Fibroblast of the conjunctiva (primary cell): ENCODE measurements at places on chromosomes 16 and 17.

DNA sequence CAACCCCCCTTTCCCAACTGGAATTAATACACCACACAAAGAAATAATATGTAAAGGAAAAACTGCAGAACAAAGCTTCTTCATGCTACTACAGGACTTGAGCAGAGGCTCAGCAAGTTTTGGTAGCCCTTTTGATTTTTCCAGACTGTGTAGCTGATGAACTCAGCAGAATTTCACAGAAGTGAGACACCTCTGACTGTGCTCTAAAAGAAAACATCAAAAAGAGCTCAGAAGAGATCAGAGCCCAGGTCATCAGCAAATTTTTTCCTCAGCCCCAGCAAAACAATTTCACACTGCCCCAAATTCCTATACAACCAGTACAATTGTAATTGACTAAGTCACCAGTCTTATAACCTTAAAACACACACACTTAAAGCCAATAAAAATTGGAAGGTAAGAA is 38.0 kb downstream of the TTC19 start:
- DNase-seq: no peak

DNA sequence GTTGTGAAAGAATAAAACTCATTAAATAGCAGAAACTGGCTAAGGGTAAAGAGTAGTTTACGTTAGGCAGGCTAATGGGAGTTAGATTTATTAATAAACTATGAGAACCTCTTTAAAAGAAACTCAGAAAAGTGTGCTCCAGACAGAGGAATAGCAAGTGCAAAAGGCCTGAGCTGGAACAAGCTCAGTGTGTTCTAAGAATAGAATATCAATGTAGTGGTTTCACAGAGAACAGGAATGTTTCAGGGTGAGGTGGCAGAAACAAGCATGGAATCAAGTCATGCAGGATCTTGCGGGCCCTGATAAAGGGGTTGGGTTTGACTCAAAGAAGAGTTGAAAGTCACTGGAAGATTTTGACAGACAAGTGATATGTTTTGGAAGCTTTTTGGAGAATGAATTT is 164.0 kb upstream of the HS3ST3A1 start:
- no peak for DNase-seq

DNA sequence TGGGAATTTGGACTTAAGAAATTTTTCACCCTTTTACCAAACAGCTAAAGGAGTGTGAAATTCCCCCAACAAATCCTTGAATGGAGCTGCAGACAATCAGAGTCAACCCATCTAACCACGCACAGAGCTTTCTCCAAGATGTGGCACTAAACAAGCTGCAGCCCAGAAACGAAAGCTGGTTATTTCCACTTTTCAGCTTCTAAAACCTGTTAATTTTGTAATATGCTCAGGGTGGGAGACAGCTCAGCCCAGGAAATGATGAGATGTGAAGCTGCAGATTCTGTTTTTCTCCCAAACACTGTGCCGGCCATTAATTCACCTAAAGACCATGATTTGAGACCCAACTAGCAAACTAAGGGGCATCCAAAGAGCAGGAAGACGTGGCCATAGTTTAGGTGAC is 33.2 kb upstream of the ABR start:
- DNase-seq: no peak

GRCh38 chr16:69405326-69405725 is 19.1 kb upstream of the CYB5B start:
- no peak for DNase-seq

DNA sequence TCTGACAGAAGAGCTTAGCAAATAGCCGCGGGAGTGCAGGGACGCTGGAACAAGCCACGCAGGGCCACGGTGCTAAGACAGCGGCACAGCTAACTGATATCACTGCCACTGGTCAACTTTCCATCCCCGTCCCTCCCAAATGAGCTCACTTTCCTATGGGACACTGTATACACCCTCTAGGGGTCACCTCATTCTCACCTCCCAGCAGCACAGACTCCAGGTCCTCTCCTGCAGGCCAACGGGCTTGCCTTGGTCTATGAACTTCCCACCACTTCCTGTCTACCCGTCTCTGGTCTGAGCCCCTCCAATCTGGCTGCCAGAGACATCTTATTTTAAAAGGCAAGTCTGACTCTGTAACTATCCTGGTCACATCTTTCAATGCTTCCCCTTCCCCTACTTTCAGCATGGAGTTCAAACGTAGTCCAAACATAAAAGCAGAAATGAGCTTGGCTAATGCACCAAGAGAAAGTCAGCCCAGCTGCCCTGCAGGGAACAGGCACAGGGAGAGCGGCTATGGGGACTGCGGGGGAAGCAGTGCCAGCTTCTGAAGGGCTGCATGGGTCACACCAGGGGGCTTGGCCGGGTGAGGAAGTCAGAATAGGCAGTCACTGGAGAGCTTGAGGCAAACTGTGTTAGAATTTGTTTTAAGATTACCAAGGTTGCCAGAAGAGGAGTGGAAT is 26.3 kb upstream of the SLC38A8 start:
- DNase-seq: no peak

DNA sequence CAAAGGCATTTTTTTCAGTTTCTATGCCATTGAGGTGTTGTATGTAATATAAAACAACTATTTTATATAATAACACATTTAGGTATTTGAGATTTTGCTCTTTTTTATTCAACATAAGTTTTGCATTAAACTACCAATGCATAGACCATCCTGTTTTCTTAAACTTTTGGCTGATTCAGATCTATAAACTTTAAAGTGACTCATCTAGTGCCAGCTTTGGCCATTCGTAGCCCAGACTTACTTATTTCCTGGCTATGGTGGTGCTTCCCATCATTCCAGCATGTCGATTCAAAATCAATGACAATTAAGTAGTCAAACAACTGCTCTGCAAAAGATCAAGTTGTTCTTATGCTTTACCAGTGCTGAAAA is 3.1 kb downstream of the ERI2 start:
- DNase-seq: no peak

- no peak for DNase-seq
These were observed 1.5 kb upstream of the SUMO2 start for GRCh38 chr17:75183999-75184884.

- DNase-seq: no peak
These were observed 57.9 kb downstream of the MYO1D start for GRCh38 chr17:32819035-32819434.

GRCh38 chr16:10880594-10881452 is 3.8 kb downstream of the CIITA start:
- DNase-seq: no peak

- no peak for DNase-seq
These were observed 475.2 kb upstream of the WSB1 start for GRCh38 chr17:26818736-26819135.

- DNase-seq: no peak
These were observed 3.9 kb downstream of the XYLT1 start for GRCh38 chr16:17466876-17467275.

DNA sequence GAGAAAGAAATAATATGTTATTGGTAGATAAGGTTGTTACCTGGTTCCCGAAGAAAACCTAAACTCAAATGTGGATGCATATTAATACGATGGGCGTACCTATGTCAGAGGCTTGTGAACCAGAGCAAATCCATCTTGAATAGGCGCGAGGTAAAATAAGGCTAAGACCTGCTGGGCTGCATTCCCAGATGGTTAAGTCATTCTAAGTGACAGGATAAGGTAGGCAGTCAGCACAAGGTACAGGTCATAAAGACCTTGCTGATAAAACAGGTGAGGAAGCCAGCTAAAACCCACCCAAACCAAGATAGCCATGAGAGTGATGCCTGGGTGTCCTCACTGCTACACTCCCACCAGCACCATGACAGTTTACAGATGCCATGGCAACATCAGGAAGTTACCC is 1400.1 kb downstream of the CDH8 start:
- no peak for DNase-seq

DNA sequence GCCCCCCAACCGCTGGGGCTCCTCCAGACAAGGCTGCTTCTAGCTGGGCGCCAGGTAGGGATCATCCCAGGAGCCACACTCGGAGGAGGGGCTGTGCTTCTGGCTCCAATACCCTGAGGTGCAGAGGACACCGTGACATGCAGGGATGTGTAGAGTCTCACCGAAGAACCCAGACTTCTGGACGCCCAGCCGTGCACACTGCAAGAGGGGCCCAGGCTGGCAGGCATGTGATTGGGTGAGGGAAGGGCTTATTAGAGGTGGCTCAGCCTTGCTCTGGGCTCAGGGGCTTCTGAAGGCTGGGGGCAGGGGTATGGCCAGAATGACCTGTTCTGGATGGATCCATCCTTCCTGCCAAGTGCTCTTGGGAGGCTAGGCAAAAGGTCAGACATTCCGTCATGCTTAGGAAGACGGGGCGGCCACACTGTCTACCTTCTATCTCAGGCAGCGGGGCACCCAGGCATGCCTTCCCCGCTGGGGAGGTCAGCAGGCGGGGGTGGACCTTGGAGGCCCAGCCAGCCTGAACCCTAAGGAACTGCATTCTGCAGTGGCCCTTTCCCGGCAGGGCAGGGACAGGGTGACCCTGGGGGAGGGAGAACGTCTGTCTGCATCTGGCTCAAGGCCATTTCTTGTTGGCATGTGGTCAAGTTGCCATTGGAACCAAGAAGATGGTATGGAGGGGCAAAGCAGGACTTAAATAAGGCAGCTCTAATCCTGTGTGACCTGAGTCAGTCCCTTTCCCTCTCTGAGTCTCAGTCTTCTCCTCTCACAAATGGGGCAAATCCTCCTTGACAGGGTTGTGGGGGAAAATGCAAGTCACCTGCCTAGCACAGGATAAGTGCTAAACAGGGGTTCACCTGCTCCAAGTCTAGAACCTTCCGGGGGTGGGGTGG is 5.8 kb upstream of the ADGRG1 start:
- DNase-seq: no peak

GRCh38 chr16:85474621-85475217 is 138.4 kb upstream of the GSE1 start:
- DNase-seq: no peak

- DNase-seq: no peak
These were observed 16.2 kb downstream of the IRX5 start for GRCh38 chr16:54946909-54947308.

DNA sequence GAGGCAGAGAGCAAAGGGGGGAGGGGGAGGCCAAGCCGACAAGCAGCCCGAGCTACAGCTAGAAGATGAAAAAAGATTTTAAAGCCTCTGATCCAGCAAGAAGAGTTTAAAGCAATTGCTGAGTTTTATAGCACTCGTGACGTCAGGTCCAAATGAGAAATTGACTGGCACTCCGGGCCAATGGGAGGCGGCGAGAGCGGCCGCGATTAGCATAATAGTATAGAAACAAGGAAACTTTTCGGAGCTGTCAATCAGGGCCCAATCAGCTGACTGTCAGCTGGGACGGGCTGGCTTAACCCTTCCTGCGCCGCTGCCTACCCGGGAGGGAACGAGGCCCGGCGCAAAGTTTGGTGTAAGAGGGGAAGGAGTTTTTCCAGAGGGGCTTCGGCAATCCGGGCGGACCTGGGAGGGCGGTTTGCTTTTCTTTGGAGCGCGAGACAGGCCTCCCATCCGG is at the start of gene MAF:
MAF (minus strand) TSS at position 100 of the 454 bp plus-strand sequence. CDS start 835 bp downstream, outside the sequence.
- DNase-seq: peak; percentile 30

DNA sequence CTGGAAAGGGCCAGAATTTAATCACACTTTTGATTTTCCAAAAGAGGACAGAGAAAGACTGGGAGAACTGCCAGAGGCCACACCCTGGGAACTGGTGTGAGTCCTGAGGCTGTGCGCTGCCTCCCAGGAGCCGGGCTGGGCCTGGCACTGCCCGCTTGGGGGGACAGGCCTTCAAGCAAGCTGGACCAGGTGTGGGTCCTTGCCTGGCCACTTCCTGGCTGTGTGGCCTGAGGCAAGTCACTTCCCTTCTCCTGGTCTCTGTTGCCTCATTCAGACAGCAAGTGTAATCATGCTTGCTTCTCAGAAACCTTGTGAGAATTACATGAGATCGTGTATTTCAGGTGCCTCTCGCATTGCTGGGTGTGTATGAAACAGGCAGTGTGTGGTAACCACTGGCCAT is 143.0 kb downstream of the SNX29 start:
- DNase-seq: no peak

- no peak for DNase-seq
These were observed 6.8 kb downstream of the HSBP1 start for GRCh38 chr16:83814659-83814985.

DNA sequence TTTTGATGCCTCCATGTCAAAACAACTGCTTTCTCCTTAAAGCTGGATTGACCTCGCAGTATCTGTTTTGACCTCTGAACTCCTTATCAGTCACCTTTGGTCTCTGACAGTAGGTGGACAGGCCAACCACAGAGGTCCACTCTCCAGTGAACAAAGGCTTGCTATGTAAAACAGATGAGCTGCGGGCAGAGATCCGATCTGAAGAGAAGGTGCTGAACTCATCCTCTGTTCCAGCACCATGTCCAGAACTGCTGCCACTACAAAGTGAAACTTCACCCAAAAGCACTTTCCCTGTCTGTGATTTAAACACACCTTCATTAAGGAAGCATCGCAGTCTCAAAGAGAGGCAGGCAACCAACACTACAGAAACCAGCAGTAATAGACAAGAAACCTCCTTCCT is 117.3 kb upstream of the CORO6 start:
- no peak for DNase-seq

- DNase-seq: no peak
These were observed 67.3 kb upstream of the CACNG3 start for GRCh38 chr16:24188751-24189318.

DNA sequence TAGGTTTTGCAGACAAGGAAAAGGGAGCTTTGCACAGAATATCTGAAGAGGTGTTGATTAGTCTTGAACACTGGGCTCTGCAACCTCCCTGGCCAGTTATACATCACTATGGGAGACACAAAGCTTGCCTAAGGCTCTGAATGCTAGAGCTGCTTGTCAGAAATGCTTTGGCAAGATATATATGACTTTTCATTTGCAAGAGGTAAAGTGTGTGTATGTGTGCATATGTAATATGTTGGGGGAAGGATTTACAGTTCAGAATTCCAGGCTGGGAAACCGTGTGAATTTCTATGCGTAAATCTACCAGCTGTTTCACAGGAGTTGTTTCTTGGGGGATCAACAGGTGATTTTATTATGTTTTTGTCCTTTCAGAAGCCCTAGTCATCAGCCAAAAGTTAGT is 350.9 kb downstream of the TMEM114 start:
- no peak for DNase-seq
